ENCODE measurements at places on chromosomes 11 and 22. TPM values are rescaled to one million over a fixed set of nuclear protein-coding genes. Genes with fewer than 3 reads are reported as not detected.

Gene IFITM1
- 500 TPM for total RNA-seq

DNA sequence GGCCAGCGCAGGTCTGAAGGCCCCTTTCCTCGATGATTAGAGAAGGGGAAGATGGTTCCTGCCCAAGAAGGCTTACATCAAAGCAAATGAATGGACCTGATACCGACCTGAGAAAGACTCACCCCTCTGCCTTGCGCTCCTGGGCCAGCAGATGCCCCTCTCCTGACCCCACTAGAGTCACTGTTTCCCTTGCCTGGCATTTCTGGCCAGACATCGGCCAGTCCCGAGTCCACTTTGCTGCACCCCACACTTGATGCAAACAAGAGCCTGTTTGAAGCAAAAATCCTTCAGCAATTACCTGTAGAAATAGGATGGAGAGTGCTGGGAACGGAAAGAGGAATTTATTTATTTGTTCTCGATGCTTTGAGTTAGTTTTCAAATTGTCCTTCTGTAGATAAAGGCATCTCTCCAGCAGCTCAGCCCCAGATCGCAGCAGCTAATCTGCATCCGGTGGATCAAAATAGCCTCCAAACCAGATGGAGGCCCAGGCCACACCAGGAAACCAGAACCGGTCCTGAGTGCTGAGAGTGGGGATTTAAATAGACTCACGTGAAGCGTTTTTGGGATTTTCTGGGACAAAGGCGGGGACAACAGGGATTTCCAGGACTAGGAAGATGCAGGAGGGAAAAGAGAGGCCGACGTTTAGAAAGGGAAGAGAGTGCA, 148.6 kb downstream of the TRIM29 start:
- no peaks in the 10 kb centered on the region for H3K4me1 ChIP-seq
- H3K27ac ChIP-seq = no peak overlapping the region
- no peaks in the 10 kb centered on the region for H3K36me3 ChIP-seq

DNA sequence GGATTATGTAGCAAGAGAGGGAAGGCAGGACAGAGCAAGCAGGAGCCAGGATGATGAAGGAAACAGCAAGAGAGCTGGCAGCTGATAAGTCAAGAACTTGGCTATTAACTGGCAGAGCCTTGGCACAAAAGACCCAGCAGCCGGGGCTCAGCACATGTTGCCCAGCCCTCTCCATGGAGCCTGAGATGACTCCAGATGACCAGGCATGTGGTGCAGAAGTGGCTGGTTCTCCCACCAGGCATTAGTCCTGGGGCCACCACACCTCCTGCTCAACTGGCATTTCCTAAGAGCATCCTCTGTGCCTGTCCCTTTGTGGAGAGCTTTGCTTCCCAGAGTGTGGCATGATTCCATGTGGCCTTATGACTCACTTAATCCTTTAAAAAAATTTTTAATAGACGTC, 522.6 kb downstream of the MN1 start:
- no peaks in the 10 kb centered on the region for H3K4me1 ChIP-seq
- no peaks in the 10 kb centered on the region for H3K36me3 ChIP-seq
- H3K4me3 ChIP-seq = no peak overlapping the region
- no peak for DNase-seq
- H3K27me3 ChIP-seq = no peaks in the 10 kb centered on the region

DNA sequence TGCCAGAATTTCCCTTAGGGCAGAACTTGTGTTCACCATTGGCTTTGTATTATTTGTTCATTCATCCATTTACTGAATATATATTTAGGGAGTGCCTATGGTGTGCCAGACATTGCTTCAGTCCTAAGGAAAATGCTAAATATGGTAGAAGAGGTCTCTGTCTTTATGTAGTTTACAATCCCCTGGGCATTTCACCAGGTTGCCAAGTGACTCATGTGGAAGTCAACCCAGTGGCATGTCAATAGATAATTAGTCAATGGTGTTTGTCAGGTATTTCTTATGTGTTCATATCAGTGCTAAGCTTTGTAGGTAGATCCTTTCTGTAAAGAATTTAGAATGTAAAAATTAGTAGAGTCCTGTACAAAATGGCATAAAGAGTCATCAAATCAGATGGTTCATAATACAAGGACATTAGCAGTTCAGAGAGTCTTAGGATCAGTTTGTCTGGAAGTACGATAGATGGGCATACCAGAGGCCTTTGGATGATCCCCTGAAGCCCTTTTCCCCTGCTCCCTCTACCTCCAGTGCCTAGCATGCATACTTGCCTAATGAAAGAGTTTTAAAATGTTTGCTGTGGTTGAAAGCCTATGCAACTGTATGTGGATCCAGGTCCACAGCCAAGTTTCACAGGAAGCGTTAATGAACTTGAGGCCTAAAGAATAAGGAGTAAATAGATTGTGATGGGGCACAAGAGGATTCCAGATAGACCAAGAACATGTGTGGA, 58.5 kb upstream of the SESN3 start:
- H3K27ac ChIP-seq = no peak overlapping the region
- no peak overlapping the region for H3K4me3 ChIP-seq

DNA sequence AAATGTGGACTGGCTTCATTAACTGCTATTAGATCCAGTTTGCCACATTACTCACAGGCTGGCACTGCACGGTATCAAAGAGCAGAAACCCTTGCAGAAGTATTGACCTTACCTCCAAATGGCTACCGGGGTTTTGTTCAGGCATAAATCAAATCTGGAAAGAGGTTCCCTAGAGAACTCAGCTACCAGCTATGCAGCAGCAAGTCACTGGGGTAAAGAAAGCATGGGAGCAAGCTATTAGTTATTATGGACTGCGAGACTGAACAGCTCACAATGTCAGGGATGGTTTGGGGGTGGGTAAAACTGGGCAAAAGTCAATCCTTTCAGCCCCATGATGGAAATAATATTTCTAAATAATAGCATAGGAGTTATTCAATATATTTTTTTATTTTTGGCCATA, 128.1 kb downstream of the FANCF start:
- H3K27me3 ChIP-seq = no peaks in the 10 kb centered on the region
- H3K4me1 ChIP-seq = no peaks in the 10 kb centered on the region
- no peaks in the 10 kb centered on the region for H3K36me3 ChIP-seq
- DNase-seq = no peak
- H3K4me3 ChIP-seq = no peak overlapping the region
- H3K27ac ChIP-seq = no peak overlapping the region

Gene MCAM
- 21.5 TPM for total RNA-seq

Data from H9 (cell line).